ENCODE measurements at places on chromosomes 6 and 20.
A peak's percentile ranks its signal among the peaks of the same experiment; 100 is the strongest.

DNA sequence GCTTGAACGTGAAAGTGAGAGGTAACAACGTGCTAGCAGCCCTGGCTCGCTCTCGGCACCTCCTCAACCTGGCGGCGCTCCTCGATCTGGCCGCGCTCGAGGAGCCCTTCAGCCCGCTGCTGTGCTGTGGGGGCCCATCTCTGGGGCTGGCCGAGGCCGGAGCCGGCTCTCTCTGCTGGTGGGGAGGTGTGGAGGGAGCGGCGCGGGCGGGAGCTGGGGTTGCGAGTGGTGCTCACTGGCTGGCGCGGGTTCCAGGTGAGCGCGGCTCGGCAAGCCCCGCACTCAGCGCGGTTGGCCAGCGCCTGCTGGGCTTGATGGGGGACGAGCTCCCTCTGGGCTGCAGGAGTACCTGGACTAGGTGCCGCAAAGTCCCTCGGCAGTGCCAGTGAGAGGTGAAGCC, 52.5 kb upstream of the RPS6KA2 start:
- DNase-seq = no peak

DNA sequence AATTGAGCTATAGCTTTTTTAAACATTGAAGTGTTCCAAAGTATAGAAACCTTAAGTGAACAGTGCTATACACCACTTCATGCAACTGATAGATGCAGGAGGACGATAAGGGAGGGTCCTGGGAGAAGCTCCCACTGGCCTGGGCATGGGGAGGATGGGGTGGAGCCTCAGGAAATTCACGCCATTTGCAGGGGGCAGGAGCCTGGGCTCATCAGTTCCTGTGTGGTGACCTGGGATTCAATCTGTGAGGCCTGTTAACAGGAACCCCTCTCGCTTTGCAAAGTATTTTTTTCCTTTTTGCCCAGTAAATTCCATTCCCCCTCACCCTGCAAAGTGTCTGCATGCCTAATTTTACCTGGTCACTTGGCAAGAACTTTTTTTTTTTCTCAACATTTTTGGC, 11.0 kb upstream of the ASCC3 start:
- no peak for DNase-seq

GRCh38 chr6:71048320-71049164, 91.7 kb upstream of the B3GAT2 start:
- no peak for DNase-seq

DNA sequence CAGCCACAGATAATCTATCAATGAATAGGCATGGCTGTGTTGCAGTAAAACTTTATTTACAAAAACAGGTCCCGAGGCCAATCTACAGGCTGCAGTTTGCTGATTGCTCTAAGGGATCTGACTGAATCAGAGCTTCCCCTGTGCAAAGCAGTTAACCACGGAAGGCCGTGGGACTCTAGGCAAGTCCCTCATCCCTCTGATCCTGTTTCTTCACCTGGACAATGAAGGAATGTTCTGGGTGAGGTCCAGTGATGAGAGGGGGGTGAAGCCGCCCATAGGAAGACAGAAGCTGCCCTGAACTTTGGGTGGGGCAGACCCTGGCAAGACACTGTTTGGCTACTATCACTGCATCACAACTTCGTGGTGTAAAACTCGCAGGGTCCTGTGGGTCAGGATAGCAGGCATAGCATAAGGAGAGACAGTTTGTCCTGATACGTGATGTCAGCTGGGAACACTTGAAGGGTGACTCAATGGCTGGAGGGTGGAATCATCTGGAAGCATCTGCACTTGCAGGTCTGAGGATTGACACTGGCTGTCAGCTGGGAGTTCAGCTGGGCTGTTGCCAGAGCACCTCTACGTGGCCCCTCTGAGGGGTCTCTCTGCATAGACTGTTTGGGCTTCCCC, 33.3 kb upstream of the TGM2 start:
- no peak for DNase-seq

GRCh38 chr6:108836061-108836460, 12.2 kb upstream of the ARMC2 start:
- DNase-seq = no peak

DNA sequence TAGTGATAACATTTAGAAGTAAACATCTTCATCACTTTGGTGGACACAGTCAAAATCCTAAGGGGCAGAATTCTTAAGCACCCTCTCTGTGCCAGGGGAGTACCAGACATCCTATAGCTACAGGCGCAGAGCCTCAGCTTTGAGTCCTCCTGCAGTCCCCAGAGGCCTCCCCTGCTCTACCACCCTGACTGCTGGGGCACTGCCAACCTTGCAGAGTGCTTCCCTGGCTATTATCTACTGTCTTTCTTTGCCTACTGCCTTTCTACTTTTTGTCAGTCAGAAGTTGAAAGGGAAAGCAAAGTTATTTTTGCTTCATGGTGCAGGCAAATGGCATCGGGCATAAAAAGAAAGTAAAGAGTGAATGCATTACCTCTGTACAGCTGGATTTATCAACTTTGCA, 80.1 kb downstream of the AIG1 start:
- DNase-seq = peak; percentile 51

GRCh38 chr6:21138336-21139069, 455.0 kb upstream of the SOX4 start:
- DNase-seq = no peak

- no peak for DNase-seq
These were observed 2.5 kb upstream of the KATNA1 start for GRCh38 chr6:149651056-149651455.

DNA sequence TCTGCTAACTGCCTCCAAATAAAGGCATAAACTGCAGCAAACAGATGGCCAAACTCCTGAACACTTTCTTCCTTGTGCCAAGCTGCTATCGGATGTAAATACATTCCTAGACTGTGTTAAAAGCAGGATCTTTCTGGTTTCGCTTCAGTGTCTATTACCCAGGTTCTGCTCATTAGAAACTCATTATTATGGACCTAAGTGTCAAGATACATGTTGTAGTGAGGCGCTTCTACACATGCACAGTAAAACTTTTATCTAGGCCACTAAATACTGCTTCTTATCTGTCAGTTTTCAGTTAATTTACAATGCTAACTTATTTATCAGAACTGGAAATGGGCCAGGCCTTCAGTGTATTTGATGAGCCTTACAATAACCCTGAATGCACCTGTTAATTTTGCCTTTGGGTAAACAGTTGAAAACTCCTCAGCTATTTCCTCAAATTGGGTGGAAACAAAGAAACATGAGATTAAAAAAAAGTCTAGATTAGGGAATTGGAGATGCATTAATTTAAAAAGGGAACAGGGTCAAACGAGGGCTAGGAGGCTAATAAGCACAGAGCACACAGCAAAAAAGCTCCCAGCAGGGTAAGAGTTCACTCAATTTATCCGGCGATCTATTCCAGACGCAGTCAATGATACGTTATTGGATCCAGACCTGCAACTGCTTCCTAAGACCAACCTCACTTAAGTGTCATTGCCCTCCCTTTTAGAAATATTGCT, 240.6 kb downstream of the FOXC1 start:
- no peak for DNase-seq

DNA sequence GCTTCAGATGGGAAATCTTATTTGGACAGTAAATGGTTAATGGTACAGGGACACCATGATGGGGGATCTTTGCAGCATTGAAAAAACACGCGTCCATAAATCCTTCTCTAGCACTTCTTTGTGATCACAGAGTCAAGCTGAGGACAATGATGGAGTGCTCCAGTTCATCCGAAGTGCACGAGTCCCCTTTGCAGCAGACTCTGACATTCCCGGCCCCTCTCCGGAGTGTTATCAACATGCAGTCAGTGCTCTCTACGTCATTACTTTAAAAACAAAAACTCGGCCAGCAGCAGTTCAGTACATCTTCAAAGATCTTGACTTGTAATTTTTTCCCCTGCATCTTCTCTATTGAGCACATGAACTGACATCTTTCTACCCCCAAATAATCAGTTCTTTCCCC, 185.5 kb upstream of the AKAP12 start:
- DNase-seq = peak; percentile 34

- no peak for DNase-seq
These were observed 23.4 kb upstream of the HLA-DQB1 start for GRCh38 chr6:32689531-32690501.

DNA sequence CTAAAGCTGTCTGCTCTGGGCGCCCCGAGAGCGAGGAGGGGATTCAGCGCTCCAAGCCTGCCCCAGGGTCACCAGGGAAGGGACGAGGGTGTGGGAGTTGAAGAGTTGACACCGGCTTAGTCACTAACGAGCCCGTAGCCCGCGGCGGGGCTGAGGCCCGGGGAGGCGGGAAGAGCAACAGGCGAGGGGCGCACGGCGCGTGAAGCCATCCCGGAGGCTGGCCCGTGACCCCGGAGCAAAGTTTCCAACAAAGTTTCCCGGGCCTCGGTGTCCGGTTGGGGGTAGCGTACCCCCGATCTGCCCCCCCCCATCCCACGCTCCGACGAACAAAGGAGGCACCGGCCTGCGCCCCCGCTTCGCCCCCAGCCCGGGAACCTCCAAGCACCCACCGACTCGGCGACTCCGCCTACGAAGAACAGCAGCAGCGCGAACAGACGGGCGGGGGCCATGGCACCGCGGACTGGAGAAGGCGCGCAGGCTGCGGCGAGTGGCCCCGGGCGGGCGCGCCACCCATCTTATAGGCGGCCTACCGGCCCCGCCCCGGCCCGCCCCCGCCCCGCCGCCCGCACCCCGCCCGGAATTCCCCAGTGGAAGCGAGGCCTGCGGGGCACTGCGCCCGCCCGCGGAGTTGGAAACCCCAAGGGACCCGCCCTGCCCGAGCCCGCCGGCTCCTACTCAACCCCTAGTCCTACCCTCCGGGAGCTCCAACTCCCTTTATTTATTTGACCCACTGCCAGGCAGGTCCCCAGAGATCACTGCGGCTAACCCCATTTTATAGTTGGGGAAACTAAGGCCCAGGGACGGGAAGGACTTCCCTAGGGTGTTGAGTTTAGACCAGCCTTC, at the start of gene SDC4:
Gene SDC4, minus strand, starts transcription at position 489 of the 843 bp plus-strand sequence. Its CDS starts 40 bp downstream, at position 449.
- DNase-seq = peak; percentile 78

- no peak for DNase-seq
These were observed 97.6 kb downstream of the MRPL14 start for GRCh38 chr6:44029444-44030185.

DNA sequence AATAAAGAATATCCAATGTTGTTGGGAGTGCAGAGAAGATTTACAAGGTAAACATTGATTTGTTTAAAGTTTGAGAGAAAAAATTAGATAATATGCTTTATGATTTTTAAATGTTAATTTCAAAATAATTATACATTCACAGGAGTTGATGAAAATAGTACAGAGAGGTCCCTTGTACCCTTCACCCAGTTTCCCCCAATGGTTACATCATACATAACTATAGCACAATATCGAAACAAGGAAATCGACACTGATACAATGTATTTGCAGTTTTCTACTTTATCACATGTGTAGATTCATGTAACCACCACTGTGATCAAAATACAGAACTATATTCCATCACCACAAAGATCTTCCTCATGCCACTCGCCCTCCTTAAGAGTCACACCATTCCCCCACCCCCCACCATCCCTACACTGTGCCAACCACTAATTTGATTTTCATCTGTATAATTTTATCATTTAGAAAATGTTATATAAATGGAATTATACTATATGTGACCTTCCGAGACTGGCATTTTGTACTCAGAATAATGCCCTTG, 11.7 kb upstream of the HLA-DRA start:
- DNase-seq = no peak

GRCh38 chr20:46396052-46396740, 10.2 kb downstream of the ELMO2 start:
- no peak for DNase-seq

- DNase-seq = no peak
These were observed 175.0 kb upstream of the SULF2 start for GRCh38 chr20:47960277-47960676.

All from heart right ventricle (tissue), 16 donors.